ENCODE measurements at places on chromosomes 6 and 20. TPM values are rescaled to one million over a fixed set of nuclear protein-coding genes. Genes with fewer than 3 reads are reported as not detected.

GRCh38 chr6:12490351-12490903, 200.3 kb downstream of the EDN1 start:
- H3K27ac ChIP-seq: peak overlapping the region; percentile 69
- no peaks in the 10 kb centered on the region for H3K36me3 ChIP-seq
- H3K4me1 ChIP-seq: peaks cover 20% of the 10 kb centered on the region
- H3K4me3 ChIP-seq: no peak overlapping the region
- no peak for DNase-seq
- H3K27me3 ChIP-seq: no peaks in the 10 kb centered on the region

DNA sequence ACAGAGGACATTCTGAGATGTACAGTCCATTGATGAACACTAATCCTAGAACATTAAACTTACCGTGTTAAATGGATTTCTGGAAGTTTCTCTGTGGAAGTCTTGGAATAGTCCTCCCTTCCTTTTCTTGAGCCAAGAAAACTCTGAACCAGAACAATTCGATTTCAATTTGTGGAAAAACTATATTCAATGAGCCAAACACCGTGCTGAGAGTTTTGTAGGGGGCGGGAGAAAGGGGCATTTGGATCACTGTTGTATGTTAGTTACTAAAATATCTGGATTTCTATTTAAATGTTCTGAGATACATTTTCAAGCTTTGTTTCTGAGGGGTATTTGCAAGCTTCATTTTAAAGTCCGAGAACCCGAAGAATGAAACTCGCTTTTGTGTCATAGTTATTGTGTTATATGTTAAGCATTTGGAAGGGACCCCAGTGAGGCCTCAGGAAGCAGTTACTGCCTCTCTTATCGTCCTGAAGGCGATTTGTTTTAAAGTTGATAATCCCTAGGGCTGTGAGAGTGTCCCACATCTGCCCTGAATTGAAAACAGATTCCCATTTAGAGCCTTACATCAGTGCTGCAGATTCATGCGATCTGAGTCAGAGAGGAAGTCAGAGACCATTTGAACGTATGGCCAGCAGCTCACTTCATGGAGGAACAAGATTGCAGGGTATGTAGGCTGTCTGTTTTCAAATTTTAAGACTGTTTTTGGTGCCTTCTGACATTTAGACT, 70.8 kb upstream of the SASH1 start:
- DNase-seq: no peak
- peak overlapping the region; percentile 37 for H3K4me3 ChIP-seq
- H3K4me1 ChIP-seq: peaks cover 12% of the 10 kb centered on the region
- no peaks in the 10 kb centered on the region for H3K36me3 ChIP-seq
- H3K27ac ChIP-seq: peak overlapping the region; percentile 66

DNA sequence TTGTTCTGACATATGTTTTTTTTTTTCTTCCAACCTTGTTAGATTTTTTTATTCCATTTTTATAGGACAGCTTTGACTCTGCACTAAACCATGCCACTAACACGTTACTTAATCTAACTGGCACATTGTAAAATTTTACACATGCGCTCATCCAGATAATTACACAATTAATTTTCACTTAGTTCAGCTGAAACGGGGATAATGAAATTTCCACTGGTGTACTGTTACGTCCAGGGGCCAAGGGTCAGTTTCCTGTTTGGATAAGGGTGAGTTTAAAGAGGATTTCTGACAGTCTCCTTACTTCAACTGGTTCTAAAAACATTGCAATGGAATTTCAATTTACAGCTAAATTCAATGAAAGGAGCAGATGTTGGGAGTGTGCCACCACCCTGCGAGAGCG, 221.8 kb upstream of the CEP162 start:
- H3K27me3 ChIP-seq: peaks cover 7% of the 10 kb centered on the region
- no peak overlapping the region for H3K4me3 ChIP-seq
- no peak for DNase-seq
- no peaks in the 10 kb centered on the region for H3K36me3 ChIP-seq
- peaks cover 8% of the 10 kb centered on the region for H3K4me1 ChIP-seq
- H3K27ac ChIP-seq: no peak overlapping the region

DNA sequence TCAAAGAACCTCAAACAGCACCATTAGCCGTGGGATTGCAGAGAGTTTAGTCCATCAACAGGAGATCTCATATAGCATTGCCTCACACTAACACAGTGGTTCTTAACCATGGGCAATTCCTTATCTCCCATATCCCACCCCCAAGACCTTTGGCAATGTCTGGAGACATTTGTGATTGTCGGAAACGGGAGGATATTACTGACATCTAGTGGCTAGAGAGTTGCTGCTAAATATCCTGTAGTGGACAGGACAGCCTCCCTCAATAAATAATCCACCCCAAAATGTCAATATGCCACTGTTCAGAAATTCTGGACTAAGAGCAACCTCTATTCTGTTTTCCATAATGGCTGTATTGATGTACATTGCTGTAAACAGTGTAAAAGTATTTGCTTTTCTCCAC, 210.1 kb upstream of the CCN2 start:
- no peaks in the 10 kb centered on the region for H3K36me3 ChIP-seq
- DNase-seq: no peak
- no peak overlapping the region for H3K27ac ChIP-seq
- H3K4me3 ChIP-seq: no peak overlapping the region

The LY6G6C gene
- 1.4 TPM for total RNA-seq

DNA sequence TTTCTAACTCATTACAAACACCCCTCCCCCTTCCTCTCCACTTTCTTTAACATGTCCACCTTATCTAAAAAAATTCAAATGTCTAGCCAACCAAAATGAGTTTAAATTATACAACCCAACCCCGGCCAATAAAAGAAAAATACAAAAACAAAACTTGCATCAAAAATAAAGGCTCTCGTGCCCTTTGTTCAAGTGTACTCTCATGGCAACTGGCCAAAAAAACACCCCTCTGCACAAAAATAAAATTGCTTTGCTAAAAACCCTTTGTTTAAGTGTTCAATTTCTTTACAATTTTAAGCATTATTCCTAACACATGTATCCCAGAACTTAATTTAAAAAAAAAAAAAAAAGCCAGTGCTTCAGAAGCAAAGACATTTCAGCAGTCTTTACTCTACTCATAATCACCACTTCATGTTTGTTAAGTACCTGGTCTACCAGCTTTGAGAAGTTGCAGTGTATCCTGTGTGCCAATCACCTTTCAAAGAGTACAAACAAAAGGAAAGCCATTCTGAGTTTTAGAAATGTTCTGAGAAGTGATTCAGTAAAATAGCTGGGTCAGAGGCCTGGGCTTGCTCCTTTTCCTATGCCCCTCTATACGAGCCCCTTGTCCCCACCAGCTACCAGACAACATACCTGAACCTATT, 87.5 kb downstream of the MDN1 start:
- H3K36me3 ChIP-seq: peaks cover 43% of the 10 kb centered on the region
- no peaks in the 10 kb centered on the region for H3K27me3 ChIP-seq
- H3K27ac ChIP-seq: no peak overlapping the region
- H3K4me1 ChIP-seq: no peaks in the 10 kb centered on the region
- no peak overlapping the region for H3K4me3 ChIP-seq

GRCh38 chr6:170048615-170049256, 242.1 kb downstream of the DLL1 start:
- peak; percentile 13 for DNase-seq
- H3K27ac ChIP-seq: no peak overlapping the region
- H3K4me1 ChIP-seq: peaks cover 2% of the 10 kb centered on the region
- no peaks in the 10 kb centered on the region for H3K27me3 ChIP-seq
- no peaks in the 10 kb centered on the region for H3K36me3 ChIP-seq

DNA sequence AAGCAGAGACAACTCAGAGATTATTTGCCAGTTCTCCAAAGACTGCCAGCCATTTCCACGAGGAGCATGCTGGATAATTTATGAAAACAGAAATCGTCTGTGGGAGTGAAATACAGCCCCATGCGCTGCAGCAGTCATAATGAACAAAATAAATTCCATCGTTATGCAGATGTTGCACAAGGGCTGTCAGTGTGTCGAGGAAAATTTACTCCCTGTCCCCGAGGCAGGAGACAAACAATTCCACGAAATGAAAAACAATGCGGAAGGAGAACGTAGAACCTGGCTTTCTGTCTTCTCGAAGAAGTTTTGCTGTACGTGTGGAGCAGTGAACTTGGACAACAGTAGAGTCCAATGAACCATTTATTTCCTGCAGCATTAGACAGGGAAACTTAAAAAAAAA, 399.4 kb downstream of the CD83 start:
- H3K27me3 ChIP-seq: peaks cover 8% of the 10 kb centered on the region
- no peak for DNase-seq
- no peak overlapping the region for H3K4me3 ChIP-seq
- no peak overlapping the region for H3K27ac ChIP-seq
- H3K4me1 ChIP-seq: peaks cover 31% of the 10 kb centered on the region
- no peaks in the 10 kb centered on the region for H3K36me3 ChIP-seq

The AARS2 gene
- total RNA-seq: 33.4 TPM

Measured in mesothelial cell of epicardium (in vitro differentiated cells).